ENCODE measurements at places on chromosomes 16 and 17.
A peak's percentile ranks its signal among the peaks of the same experiment; 100 is the strongest.

GRCh38 chr17:70675070-70675590, 505.8 kb downstream of the KCNJ2 start:
- no peak for DNase-seq

DNA sequence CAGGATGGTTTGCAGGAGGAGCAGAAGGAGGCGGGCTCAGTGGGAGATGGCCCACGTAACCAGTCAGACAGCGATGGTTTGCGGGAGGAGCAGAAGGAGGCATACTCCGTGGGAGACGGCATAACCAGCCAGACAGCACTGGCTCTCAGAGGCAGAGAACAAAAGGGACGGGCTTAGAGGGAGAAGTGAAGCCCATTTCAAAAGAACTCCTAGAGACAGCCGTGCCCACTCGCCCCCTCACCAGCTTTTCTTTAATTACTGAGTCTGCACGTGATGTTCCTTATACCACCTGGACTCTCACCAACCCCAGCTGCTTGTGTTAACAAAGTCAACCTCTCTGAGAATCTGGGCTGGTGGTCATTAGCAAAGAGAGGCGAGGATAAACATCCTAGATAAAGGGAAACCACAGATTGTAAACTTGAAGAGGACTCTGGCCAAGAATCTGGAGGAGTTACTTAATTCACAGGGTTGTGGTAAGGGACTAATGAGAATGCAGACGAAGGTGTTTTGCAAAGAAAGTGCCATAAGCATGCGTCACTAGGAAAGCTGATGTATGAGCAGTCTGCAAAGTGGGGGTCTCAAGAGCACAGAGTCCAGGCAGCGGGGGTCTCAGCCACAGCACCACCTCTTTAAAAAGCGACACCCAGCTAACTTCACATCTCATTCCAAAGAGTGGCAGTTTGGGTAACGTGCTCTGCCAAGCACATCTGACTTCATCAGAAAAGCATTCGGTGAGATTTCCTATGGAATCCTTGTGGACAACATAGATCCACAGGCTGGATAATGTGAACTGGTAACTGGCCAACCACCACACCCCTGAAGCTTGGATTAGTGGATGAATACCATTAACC, 51.7 kb downstream of the NXN start:
- peak; percentile 64 for DNase-seq

DNA sequence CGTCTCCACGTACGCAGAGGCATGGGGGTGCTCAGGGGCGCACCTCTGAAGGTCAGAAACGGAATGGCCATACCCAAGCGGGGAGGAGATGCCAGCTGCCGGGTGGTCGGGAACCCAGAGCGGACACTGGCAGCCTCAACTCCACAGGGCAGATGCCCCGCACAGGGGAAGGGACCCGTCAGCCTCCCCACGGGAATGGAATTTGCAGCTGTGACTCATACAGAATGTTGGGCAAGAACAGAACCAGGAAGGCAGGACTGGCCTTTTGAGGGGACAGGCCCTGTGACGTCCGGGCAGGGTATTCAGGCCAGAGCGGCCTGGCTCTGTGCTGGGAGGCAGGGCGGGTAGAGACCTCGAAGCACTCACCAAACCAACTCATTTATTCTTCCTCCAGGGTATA, 7.5 kb downstream of the TK1 start:
- DNase-seq: no peak

- DNase-seq: no peak
These were observed 43.7 kb downstream of the TMEM132E start for GRCh38 chr17:34622862-34623623.

DNA sequence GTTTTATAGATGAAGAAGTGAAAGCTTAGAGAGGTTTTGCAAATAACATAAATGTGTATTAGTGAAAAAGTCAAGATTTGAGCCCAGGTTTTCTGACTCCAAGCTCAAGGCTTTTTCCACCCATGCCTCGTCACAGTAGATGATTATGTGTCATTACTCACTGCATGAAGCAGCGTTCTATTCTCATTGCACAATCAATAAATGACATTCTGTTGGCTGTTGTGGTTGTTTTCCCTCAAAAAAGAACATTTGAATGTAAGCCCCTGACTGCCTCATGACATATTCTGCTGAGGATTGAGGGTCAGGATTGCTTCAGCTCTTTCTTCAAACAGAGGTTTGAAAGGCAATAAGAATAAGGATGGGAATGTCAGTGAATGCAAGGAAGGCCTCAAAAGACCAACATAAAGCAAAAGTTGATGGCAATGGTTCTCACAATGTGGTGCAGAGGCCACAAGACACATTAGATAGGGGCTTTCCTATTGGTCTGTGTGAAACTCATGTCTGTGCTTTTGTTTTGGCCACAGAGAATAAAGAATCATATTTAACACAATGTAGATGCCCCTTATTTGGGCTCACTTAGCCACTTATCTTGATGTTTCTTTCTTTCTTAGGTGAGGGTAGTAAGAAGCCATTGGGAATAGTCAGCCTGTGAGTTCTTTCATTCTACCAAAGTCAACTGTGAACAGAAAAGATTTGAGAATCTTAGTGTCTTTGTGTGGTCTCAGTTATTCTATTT, 5.4 kb upstream of the MMD start:
- no peak for DNase-seq

GRCh38 chr16:22317625-22318024, 20.4 kb downstream of the POLR3E start:
- no peak for DNase-seq

DNA sequence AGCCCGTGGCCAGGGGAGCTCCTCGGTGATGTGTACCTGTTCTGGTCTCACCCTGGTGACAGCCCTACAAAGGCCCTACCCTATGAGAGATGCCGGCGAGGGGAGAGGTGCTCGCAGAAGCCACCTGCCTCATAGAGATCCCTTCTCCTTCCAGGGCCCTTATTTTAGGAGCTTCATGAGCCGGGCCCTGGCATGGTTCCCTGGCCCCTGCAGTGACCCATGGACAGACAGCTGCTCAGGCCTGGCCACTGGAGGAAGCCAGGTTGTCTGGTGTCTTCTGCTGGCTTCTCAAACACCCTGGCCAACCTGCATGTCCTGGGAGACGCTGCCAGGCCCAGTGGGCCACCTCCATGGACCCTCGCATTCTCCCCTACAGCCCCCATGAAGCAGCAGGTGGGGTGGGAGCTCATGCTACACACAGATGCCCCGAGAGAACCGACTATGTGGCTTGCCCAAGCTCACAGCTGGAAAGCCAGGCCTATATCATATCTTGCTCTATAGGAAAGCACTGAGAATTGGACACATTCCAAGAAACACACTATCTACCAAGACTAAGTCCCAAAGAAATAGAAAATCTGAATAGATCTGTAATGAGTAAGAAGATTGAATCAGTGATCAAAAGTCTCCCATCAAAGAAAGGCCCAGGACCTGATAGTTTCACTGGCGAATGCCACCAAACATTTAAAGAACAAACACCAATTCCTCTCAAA, 7.2 kb upstream of the AATK start:
- DNase-seq: no peak

GRCh38 chr17:57587193-57587969, 157.7 kb downstream of the CCDC182 start:
- DNase-seq: no peak

DNA sequence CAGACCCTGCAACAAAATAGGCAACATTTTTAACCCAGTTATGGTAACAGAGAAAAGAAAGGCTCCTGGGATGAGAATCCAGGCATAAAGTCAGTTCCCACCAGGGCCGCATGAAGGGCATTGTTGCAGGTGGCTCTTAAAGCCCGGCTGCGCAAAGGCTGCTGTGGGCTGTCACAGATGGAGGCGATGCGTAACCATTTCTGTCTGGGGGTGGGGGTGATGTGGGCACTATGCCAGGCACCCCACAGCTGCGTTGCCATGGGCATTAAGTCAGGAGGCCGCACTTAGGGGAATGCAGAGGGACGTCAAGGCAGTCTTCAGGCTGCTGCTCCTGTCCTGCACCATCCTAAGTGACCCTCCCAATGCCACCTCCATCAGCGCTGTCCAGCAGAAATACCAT, 228.4 kb downstream of the CPPED1 start:
- DNase-seq: no peak

DNA sequence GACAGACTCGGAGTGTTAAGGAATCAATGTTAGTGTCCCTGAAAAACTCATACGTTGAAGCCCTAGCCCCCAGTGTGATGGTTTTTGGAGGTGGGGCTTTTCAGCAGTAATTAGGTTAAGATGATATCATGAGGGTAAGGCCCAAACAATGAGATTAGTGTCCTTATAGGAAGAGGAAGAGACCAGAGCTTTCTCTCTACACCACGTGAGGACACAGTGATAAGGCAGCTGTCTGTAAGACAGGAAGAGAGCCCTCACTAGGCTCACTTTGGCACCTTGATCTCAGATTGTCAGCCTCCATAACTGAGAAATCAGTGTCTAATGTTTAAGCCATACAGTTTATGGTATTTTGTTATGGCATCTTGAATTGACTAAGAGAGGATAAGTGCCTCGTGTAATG, 403.2 kb downstream of the NPIPA7 start:
- DNase-seq: no peak

- no peak for DNase-seq
These were observed 18.8 kb downstream of the CDK5RAP3 start for GRCh38 chr17:47989700-47990099.

DNA sequence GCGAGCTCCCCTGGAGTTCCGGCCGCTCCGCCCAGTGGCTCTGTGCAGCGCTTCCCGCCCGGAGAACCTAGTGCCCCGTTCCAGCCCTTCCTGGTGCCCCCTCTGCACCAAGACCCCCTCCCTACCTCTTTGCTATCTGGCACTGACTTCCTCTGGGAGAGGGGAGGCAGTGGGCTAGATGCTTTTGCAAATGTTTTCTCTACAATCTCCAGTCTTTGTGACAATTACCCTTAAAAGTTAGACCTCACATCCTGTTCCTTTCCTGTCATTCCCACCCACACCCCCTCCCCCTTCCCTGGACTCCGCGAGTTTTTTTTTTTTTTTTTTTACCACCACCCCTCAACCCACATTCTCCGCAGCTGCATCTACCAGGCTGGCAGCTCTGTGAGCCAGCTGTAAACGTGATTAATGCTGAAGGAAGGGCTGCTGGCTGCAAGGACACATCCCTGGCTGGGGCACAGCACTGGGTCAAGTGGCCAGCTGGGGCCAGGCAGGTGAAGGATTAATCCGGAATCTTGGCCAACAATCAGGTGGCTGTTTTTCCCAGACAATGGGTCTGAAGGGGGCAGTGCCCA, 101.5 kb downstream of the MGAT5B start:
- no peak for DNase-seq

- DNase-seq: no peak
These were observed 5.3 kb upstream of the KAT7 start for GRCh38 chr17:49783071-49783715.

DNA sequence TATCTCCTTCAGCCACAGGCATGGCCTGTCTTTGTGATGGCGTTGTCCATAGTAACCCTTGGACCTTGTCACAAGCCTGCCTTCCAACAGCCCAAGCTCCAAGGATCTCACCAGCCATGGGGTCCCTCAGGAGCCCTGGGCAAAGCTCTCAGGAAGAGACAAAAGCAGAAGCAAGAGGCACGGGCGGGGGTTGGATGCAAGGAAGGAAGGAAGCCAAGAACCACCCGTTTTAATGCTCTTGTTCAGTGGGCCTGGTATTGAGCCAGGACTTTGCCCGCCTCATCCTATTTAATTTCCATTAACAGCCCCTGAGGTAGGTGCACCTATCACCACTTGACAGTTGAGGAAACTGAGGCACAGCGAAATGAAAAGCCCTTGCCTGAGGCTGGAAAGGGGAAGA, 32.3 kb upstream of the GOSR2 start:
- DNase-seq: no peak

DNA sequence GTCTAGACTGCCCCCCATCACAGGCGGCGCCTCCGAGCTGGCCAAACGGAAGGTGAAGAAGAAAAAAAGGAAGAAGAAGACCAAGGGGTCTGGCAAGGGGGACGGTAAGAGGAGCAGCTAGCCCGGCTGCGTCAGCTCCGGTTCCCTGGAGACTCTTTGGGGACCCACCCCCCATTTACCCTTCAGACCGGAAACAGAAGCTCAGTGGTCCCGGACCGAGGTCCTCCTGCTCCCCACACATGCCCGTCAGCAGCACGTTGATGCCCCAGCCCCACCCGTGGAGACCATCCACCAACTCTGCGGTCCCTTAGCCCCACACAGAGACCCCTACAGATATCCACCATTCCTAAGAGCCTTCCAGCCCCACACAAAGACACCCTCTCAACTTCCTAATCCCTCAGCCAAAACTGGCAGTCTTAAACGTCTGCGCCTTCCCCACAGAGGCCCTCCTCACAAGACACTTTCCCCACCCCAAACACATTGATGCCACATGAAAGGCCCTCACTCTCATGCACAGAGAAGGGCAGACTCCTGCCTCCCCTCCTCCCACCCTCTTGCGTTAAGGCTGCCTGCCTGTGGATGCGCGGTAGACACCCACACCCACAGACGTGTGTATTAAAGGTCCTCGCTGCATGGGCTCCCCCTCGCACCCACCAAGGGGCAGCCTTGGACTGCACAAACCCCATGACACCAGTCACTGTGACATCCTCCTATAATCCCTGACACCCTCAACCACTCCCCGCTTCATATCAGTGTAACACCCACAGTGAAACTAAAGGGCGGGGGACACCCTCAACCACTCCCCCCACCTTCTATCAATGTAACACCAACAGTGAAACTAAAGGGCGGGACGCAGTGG, 58.2 kb upstream of the RPH3AL start:
- no peak for DNase-seq

GRCh38 chr17:18172531-18173278, 10.9 kb upstream of the ALKBH5 start:
- no peak for DNase-seq

DNA sequence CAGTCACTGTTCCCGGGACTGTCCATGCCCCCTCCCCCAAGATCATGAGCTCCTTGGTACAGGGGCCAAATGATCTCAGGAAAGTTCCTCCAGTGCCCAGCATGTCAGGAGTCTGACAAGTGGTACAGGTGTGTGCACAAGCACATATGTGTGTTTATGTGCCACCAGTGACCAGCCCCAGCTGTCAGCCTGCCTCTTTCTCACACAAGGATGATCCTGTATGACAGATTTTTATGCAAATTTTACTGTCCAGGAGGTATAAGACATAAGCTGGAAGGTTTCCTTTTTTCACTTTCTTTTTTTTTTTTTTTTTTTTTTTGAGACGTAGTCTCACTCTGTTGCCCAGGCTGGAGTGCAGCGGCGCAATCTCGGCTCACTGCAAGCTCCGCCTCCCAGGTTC, 31.4 kb upstream of the GFOD2 start:
- DNase-seq: no peak

- DNase-seq: no peak
These were observed 692 bp upstream of the KCNJ16 start for GRCh38 chr17:70074236-70074830.

DNA sequence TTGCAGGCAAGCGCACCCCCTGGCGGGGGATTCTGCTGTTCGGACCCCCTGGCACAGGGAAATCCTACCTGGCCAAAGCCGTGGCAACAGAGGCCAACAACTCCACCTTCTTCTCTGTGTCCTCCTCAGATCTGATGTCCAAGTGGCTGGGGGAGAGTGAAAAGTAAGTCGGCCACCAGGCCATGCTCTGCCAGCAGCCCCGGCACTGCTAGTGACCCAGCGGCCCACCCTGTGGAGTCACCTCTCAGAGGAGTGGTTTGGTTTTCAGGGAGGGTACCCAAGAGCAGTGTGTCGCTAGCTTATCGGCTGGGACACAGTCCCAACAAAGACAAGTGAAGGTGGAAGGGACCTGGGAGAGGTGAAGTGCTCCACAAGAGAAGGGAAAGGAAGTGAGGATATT, 8.2 kb downstream of the VPS4A start:
- no peak for DNase-seq

- no peak for DNase-seq
These were observed 92.8 kb downstream of the HS3ST3A1 start for GRCh38 chr17:13508896-13509295.
